ENCODE measurements at places on chromosomes 11 and 22.

DNA sequence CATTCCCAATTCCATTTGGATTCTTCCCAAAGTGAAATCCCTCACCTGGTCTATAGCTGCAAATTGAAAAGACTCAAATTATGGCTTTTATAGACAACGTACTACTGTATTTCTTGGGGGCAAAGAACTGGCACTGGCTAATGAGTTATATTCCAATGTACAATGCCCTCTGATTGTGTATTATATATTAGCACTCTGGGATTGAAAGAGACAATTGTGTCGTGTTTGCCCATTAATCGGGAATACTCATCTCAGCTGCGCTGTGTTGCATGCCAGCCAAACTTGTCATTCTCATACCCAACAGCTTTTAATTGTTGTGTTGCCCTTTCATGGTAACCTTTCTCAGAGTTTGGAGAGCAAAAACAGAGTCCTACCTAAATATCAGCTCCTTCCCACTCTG, 55.0 kb upstream of the ZBTB44 start:
- no peak for DNase-seq

GRCh38 chr11:8232849-8233606, 30.6 kb downstream of the LMO1 start:
- no peak for DNase-seq

GRCh38 chr11:85848006-85848405, 7.2 kb upstream of the CCDC83 start:
- no peak for DNase-seq

DNA sequence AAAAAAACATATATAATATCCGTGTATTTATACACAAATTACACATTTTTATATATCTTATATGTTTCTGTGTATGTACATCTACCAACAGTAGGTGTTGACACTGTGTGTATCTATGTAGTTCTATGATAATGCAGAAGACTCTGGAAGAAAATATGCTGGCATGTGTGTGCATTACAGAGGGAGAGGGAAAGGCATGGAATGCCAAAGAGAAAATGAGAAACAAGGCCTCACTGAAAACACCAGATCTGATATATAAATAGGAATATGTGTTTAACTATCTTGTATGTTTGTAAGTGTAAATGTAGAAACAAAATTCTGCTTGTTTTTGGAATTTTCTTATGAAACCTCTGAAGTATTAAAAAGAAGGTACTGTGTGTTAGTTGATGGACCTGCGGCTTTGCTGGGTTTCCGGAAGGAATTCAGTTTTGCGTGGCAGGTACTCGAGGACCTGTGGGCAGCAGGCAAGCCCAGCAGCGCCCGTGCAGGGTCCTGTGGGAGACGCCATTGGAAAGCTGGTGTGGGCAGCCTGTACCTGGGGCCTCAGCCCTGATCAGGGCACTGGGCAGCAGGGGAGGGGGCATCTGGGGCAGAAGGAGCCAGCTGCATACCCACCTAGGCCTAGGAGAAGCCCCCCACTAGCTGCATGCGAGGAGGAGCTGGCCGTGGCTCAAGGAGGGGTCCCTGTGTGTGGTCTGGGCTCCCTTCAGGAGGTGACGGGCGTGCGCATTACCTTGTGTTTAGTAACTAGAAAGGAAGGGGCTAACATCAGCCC, 7.6 kb upstream of the TRMU start:
- DNase-seq, result no peak

- DNase-seq, result no peak
Measured at GRCh38 chr22:37409459-37410050, 17.7 kb downstream of the ELFN2 start.

DNA sequence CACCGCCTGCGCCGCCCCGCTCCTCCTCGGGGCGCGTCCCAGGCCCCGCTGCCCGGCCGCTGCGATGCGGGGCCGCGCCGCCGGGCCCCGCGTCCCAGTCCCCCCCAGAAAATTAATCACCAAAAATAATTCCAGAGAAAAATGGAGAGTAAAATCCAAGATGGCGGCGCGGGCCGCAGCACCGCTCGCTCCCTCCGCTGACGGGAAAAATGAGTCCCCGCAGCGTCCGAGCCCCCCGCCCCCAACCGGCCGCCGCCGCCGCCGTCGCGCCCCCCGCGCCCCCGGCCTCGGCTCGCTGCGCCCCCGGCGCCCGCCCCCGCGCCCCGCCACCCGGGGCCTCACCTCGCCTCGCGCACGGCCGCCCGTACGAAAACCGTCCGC, at the start of gene KMT5B:
Gene KMT5B, minus strand, starts transcription at position 162 of the 381 bp plus-strand sequence. CDS start 23,220 bp downstream, outside the sequence.
- peak; percentile 64 for DNase-seq

DNA sequence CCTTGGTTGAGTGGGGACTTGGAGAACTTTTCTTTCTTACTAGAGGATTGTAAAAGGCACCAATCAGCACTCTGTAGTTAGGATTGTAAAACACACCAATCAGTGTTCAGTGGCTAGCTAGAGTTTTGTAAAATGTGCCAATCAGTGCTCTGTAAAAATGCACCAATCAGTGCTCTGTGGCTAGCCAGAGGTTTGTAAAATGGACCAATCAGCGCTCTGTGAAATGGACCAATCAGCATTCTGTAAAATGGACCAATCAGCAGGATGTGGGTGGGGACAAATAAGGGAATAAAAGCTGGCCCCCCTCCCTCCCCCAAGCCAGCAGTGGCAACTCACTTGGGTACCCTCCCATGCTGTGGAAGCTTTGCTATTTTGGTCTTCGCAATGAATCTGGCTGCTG, 5.5 kb upstream of the DRG1 start:
- DNase-seq, result no peak

GRCh38 chr11:102600666-102601065, 24.5 kb downstream of the MMP20 start:
- no peak for DNase-seq

DNA sequence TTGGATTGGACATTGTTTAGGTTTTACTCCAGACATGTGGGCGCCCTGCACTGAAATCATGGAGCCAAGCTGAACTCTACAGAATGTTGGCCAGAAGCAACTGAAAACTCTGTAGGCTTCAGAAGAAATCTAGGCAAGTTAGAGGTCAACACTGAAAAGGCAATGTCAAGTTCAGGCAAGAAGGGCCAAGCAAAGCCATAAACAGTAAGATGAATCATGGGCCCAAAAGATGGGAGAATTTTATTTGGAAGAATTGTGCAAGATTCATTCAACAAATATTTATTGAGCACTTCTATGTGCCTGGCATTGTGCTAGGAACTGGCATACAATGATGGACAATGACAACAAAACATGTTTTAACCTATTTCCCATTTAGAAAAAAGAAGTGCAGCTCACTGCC, 10.9 kb downstream of the HOATZ start:
- DNase-seq, result no peak

GRCh38 chr11:117704395-117705100, 92.5 kb downstream of the DSCAML1 start:
- DNase-seq, result no peak

- no peak for DNase-seq
Measured at GRCh38 chr22:42194953-42195352, 64.3 kb upstream of the CYP2D6 start.

DNA sequence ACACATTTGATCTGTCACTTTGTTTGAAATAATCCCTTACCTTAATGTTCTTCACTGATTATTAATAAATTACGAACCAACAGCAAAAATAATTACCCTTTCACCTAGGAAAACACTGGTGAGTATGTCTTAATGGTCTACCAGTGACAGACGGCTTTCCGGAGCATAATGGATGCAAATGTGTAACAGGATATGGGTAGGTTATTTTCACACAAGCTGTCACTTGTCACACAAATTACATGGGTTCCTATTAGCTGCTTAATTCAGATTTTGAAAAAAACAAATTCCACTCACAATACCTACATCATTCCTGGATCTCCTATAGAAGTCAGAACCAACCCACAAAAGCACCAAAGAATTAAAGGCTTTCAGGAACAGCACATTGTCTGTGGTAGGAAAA, 127.9 kb downstream of the WT1 start:
- no peak for DNase-seq

DNA sequence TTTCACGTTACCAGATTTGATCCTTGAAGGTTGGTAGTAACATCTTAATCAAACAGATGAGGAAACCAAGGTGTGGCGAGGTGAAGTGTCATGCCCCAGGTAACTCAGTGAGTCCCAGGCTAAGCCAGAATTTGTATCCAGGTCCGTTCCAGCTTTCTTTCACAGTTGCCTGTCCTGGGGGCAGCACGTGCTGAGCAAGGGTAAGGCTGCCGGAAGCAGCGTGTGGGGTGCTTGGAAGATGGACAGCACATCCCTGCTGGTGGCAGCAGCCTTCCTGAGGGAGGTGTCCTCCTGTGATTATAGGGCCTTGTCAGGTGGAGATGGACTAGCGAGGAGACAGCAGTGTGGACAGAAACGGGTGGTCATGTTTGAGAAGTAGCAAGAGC, 50.9 kb downstream of the TRIOBP start:
- DNase-seq, result no peak

DNA sequence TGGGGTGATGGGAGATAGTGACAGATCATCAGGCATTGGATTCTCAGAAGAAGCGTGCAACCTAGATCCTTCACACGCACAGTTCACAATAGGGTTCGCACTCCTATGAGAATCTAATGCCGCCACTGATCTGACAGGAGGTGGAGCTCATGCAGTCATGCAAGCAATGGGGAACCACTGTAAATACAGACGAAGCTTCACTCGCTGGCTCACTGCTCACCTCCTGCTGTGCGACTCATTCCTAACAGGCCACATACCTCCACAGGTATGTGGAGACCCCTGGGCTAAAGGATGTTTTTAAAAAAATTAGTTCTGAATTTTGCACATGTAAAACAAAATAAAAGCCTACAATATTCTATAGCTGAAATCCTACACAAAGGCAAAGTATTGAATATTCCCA, 20.5 kb upstream of the TEAD1 start:
- DNase-seq, result no peak

DNA sequence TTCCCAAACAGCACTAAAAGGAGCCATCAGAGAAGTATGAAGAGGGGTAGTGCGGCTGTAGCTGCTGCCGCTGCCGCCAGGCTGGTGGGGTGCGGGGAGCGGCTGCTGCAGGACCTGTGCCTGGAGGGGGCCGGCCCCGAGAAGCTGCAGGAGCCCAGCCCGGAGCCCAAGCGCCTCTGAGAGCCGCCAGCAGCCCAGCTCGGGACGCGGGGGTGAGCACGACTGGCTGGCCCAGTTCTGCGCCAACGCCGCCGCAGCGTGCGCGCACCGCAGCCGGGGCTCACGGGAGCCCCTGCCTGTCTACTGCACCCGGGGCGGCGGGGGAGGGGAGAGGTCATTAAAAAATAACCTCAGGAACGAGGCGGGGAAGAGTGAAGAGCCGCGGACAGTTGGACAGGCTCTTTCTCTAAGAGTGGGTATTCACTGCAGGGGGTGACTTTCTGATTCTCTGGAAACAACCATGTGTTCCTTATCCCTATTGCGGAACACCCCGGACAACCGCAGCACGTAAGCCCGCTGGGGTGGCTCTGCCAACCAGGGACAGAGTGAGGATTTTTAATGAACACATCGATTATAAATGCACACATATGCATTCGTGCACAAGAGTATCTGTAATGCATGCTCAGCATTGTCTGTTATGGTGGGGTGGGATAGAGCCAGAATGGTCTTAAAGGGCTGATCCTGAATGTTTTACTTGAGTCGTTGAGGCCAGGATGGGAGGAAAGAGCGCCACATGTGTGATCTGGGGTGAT, 453 bp downstream of the GAS2 start:
- peak; percentile 39 for DNase-seq

DNA sequence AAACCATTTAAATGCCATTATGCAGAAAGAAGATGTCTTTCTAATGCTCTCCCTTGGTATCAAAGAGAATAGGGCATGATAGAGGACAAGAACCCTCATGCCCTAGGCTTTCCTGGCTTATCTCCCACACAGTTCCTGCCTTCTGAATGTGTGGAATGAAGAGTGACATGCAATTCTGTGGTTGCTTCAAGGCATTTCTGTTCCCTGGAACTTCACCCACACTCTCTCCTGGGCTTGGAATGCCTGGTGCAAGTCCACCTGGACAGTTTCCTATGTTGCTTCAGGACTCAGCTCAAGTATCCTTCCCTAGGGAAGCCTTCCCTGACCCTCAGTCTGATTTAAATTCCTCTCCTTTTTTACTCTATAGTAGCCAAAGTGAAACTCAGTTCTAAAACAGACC, 53.8 kb upstream of the DRD2 start:
- DNase-seq, result no peak

- no peak for DNase-seq
Measured at GRCh38 chr22:31079095-31079642, 1.9 kb upstream of the SMTN start.

DNA sequence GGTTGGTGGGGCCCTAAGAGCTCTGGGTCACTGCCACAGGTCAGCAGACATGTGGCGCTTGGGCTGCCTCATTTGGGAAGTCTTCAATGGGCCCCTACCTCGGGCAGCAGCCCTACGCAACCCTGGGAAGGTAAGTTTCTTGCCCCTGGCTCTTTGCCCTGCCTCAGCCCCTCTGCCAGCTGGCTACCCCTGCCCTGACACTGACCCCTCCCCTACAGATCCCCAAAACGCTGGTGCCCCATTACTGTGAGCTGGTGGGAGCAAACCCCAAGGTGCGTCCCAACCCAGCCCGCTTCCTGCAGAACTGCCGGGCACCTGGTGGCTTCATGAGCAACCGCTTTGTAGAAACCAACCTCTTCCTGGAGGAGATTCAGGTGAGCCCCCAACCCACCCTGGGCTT, 1.9 kb downstream of the SCYL1 start:
- no peak for DNase-seq

GRCh38 chr11:101215069-101215468, 85.5 kb upstream of the PGR start:
- no peak for DNase-seq

GRCh38 chr11:46876471-46876870, 30.4 kb upstream of the CKAP5 start:
- no peak for DNase-seq

DNA sequence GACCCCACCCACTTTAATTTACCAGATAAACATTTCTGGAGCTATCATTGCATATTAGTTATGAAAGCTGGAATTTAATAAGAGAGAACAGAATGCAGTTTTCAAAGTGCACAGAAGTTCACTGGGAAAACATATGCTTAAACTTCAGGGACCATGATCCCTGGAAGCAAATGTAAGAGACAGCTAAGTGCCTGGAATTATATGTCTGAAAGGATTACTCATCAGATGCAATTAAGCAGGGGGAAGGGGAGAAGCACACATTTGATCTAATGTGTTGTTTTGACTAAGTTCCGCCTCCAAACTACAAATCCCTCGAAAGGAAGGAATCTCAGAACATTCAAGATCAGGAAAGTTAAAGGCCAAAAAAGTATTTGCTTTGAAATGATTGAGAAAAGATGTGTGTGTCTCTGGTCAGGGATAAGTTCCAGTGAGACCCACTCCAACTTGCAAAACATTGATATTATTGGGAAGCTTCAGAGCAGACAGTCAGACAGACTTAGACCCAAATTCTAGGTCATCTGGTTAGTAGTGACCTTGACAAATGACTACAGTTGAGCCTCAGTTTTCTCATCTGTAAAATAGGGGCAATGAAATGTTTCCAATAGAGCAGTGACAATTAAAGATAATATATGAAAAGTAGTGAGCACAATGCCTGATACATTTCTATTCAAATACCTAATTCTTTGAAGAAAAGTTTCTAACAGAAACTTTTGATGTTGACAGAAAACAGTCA, 147.6 kb downstream of the ME3 start:
- no peak for DNase-seq

DNA sequence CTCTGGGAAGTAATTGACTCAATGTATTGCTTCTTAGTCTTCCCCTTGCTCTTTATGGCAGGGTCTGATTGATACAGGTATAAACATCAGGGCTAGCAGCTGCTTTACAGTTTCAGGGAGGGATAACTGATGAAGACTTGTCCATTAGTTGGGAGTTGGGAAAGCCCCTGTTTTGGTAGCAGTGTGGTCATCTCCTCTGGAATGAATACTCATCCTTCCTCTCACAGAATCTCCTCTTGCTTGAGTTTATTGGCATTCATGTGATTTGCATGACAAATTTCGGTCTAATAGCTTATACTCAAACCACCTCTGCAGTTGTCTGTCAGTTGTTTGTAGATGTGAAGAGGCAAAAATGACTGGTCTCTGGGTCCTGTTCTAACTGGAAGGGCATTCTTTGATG, 79.7 kb downstream of the FAT3 start:
- no peak for DNase-seq
